Stimulated activated CD8-positive, alpha-beta memory T cell treated with anti-CD3 and anti-CD28 coated beads, Interleukin-7, amount 100 ng/mL, for 48 hours (primary cell): ENCODE measurements at places on chromosomes 3 and 15.

DNA sequence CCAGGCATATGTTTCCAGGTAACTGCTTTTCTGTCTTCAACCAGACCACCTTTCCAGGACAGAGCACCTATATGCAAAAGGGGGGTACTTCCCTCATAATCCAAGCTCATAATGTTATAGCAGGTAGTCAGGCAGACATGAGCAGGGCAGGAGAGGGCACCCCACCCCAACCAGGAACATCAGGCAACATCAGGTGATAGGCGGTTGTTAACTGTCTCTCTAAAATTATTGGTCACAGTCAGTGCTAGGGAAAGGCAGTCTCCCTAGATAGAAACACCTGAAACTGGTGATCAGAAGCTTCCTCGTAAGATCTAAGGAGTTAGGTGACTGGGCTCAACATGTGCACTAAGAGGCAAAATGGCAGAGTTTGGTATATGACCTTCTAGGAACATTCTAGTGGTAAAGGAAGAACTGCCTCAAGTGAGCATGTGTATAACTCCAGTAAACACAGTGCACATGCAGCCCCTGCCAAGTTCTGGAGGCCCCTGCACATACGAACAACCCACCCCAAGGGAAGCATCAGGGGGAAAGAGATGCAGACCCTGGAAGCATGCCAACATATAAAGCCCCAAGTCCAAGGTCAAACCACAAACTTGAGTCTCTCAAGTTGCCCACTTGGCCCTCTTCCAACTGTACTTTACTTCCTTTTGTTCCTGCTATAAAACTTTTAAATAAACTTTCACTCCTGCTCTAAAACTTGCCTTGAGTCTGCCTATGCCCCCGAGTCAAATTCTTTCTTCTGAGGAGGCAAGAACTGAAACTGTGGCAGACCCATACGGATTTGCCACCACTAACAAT is 270.9 kb downstream of the ULK4 start:
- no peak for DNase-seq

DNA sequence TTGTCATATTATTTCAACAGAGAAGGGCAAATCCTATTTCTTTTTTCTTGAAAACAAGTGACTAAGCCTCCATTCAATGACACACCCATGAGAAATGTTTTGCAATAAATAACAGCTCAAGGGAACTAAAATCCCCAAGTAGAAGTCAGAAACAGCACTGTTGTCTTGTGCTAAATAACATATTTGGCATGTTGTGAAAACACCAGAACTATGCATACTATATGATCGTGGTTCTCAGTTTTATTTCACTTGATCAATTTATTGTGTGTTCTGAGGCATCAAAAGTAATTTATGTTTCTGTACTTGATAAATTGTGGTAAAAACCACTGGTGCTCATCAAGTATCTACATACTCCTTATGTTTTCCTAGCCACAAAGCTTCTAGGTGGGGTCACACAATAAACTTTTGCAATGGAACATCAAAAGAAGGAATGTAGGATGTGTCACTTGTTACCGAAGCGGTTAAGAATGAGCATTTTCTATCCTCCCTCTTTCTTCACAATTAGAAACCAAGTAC is 691.7 kb upstream of the CBLB start:
- no peak for DNase-seq

- DNase-seq, result no peak
Measured at GRCh38 chr3:115671761-115672455, 48.6 kb downstream of the GAP43 start.

DNA sequence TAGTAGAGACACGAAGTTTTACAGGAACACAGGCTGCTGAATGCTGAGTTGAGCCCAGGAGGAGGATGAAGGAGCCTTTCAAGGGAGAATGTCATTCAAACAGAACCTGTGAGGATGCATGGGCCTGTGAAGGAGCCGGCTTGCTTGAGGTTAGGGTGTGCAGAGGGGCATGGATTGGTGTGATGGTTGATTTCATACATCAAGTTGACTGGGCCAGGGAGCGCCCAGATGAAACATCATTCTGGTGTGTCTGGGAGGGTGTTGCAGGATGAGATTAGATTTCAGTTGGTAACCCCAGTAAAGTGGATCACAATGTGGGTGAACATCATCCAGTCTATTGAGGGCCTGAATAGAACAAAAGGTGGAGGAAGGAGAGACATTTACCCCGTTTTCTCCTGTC is 243.6 kb downstream of the EDEM1 start:
- DNase-seq, result no peak

DNA sequence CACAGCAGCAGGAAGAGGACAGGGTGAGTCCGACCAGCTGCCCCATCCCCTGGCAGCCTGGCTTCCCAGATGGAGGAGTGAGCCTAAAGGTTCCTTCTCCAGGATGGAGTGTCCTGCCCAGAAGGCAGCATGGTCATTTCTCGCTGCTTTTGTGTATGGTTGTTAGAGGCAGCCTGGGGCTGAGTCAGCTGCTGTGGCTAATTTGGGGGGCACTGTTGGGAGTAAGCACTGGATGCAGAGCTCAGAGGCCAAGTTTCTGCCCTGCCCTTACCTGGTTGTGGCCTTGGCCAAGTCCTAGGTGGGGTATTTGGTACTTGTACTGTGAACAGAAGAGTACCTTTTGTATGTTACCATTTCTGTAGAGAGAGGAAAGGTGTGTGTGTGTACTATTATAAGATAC is 78.6 kb downstream of the ADAMTS7 start:
- DNase-seq, result no peak

GRCh38 chr3:151306168-151306810 is 10.3 kb downstream of the GPR87 start:
- DNase-seq, result no peak

DNA sequence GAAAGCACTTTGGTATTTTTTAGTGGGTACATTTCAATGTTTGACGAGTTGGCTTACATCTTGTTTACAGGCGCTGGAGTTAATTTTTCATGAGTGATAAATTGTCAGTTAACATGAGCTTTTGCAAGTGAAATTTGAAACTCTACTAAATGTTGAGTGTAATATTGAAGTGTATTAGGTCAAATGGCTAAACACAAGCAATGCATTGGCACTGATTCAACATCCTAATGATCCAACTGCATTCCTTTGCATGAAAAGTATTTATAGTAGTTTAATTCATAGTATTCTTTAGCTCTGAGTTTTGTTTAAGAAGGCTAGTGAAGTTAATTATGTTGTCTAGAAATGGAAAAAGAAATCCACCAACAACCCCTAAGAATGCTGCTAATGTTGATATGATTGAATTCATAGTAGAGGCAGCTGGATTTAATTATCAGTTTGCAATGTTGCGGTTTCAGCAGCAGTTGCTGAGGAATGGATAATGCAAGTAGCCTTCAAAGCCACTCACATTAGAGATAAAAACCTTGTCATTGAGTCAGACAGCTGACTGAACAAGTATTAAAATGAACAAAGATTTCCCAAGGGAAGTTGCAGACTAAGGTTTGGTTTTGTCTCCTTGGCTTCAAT is 245.6 kb upstream of the GOLIM4 start:
- DNase-seq, result no peak

DNA sequence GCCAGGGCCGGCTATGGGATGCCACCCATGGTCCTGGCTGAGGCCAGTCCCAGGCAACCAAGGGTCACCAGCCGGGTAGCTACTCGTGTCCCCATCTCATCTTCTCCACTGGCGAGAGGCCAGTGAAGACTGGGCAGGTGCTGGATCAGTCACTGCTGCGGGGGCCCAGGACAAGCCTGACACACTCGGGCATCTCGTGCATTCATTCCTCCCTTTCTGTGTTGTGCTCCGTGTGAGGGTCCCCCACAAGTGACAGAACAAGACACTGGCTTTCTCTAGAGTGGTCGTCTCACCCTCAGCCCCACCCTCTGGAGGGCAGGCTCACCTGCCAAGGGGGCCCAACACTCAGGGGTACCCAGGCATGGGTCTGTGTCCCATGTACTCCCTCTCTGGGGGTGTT is 48.4 kb downstream of the ROPN1B start:
- no peak for DNase-seq

- no peak for DNase-seq
Measured at GRCh38 chr3:61927332-61927731, 366.0 kb downstream of the PTPRG start.

DNA sequence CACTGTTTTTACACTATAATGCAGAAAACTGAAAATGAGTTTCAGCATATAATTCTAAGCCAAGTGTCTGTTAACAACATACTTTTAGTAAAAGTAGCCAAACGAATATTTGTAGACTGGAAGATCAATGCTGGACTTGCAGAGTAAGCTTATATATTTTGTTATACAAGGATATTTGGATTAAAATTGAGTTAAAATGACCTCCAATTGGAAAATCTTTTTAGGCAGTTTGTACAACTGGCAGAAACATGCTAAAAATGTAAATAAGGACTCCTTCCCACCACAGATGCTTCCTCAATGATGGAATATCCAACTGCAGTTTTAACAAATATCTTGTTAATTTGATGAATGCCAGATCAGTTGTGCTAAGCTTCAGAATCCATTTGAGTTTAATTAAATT is 25.3 kb downstream of the ZBBX start:
- no peak for DNase-seq

- DNase-seq, result no peak
Measured at GRCh38 chr3:187051724-187052366, 87.5 kb downstream of the RPL39L start.

GRCh38 chr15:74799255-74799855 is 13.3 kb upstream of the LMAN1L start:
- no peak for DNase-seq

GRCh38 chr3:29513236-29513635 is 232.4 kb downstream of the RBMS3 start:
- no peak for DNase-seq

GRCh38 chr3:122989856-122990575 is 37.5 kb downstream of the SEMA5B start:
- no peak for DNase-seq

DNA sequence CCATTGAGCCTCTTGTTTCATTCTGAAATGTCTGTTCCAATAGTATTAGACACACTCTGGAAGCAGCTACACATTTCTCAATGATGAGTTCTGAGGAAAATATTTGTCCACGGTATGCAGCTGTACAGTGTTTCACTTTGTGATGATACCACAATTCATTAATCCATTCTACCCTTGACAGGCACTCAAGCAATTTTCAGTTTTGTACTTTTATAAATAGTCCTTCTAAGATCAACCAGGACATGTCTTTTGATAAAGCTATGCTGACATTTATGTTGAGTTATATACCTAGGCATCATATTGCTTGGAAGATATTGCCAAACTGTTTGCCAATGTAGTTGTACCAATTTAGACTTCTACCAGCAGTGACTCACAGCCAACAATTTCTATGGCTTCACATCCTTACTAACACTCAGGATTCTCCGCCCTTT is 165.1 kb upstream of the COL8A1 start:
- DNase-seq, result no peak

- no peak for DNase-seq
Measured at GRCh38 chr3:45690336-45691035, 1.3 kb downstream of the SACM1L start.

DNA sequence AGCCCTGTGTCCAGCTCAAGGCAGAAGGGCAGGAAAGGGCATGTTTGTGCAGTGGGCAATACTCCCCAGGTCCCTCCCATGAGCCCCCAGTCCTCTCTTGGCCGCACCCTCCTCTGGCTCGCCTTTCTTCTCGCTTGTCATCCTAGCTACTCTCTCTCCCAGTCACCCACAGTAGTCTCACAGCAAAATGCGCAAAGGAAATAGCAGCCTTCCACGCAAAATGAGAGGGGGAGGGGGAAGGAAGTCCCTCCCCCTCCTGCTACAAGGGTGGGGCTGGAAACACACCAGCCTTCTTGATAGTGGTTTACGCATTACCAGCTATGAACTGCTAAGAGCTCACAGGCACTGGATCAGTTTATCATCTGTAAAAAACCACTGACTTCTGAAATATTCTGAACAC is 83.8 kb downstream of the GADL1 start:
- no peak for DNase-seq

GRCh38 chr3:195693428-195694216 is 27.2 kb upstream of the MUC20 start:
- DNase-seq, result no peak

DNA sequence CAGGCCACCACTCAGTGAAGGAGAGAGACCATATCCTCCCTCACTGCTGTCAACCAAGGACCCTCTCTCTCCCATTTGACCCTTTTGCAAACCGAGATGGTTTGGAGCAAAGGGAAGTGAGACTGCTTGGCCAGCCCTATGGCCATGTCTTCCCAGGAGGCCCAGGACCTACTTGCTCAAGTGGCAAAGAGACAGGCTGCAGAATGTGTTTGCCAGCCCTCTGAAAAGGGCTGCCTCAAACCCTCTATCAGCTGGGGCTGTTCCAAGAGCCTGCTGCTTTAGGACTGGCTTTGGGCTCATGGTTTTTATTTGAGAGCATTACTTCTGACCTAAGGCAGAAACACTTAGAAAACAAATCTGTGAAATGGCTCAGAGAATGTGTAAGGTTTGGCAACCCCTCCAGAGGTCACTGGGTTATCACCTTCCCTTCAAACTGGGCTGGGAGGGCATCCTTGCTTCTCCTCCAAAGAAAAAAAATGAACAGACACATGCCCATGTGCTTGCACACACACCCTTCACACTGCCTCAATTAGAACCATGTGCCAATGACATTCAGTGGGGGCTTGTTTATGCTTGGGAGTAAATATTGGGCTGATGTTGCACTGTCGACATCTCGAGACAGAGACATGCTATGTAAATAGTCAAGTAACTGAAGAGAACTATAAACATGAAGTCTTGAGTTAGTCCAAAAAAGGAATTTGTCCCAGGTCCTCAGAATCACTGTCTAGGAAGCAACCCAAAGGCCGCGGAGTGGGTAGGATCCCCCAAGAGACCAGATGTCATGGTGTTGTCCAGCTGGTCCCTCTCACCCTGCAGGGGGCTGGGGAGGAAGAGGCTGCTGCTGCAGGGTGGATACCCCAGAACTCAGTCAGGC is 49.8 kb upstream of the CTDSPL start:
- DNase-seq, result no peak

DNA sequence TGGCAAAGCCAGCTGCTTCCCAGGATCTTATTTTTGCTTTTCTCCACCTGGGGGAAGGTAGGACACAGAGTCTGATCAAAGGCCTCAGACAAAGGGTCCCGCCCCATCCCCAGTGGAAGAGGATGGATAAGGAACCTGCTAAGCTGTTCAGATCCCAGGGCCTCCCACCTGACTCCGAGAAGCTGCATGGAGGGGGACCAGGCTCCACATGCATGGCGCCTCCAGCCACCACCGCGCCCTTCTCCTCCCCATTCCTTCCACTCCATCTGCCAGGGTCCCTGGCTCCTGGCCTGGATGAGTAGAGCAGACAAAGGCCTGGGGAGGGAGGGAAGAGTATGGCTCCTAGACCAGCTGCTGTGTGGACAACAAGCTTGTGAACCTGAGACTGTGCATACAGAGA is 20.0 kb upstream of the CRABP1 start:
- no peak for DNase-seq

- no peak for DNase-seq
Measured at GRCh38 chr3:63975723-63976122, 47.6 kb downstream of the PSMD6 start.

GRCh38 chr3:62542185-62542584 is 168.8 kb upstream of the FEZF2 start:
- DNase-seq, result no peak
